ENCODE measurements at places on chromosomes 3 and 15. TPM values are rescaled to one million over a fixed set of nuclear protein-coding genes. Genes with fewer than 3 reads are reported as not detected.

DNA sequence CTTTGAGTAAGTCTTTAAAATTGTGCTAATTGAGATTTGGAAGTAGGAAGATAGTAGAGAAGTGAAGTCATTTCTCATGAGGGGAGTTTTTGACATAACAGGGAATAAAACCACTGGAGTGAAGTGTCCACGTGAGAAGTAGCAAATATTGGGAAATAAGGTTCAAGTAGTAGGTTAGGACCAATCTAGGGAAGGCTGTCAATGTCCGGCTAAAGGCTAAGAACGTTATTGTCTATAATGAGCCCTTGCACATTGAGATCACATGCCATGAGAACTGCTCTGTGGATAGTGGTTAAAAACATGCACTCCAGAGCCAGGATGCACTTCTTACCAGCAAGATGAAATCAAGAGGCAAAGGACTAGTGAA, 459.9 kb upstream of the TPRG1 start:
- DNase-seq: no peak

DNA sequence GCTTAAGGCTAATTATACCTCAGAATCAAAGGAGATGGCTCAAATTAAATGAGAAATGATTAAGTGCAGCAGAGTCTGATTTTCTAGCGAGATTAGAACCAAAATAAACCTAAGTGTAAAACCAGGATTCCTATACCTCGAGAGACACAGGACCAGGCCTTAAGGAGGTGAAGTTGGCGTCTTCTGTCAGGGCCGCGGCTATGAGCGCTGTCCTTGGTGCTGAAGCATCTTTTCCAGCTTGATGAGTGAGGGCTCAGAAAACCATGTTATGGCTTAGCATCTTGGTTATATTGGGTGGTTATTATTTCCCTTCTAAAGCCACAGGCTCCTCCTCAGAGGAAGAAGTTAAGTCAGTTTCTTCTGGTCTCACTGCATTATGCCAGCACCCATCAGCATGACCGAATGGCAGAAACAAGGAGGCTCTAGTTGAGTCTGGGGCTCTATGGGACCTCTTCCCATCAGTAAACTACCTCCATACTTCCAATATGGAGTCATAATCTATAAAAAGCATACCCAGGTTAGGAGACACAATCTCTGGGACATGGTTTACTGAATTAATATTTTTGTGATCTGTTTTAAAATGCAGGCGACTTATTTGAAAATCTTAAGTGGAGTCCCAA, 120.1 kb upstream of the NMNAT3 start:
- DNase-seq: no peak

DNA sequence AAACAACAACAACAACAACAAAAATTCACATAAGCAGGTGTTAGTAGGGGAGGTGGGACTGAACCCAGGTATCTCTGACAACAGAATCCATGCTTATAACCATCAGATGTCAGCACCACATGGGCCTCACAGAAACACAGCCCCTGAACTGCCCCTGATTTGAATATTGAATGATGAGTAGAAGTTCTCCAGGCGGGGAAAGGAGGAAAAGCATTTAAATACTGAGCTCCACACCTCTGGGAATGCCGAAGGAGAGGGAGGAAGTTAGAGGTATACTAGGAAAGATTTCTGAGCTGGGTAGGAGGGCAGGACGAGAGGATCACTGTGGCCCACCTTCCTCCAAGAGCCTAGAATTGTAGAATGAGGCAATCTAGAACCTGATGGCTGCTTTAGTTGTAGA, 31.9 kb upstream of the EIF4A2 start:
- no peak for DNase-seq

The CPN2 gene
- polyA plus RNA-seq: 0.19 TPM

GRCh38 chr3:129625072-129625874, 18.8 kb upstream of the PLXND1 start:
- no peak for DNase-seq

- no peak for DNase-seq
Measured at GRCh38 chr15:25134546-25134945, 179.8 kb downstream of the SNRPN start.

The DNAH12 gene
- polyA plus RNA-seq: 1.9 TPM
